Esophagus squamous epithelium (tissue), 5 donors: ENCODE measurements at places on chromosomes 13 and 19.

- peaks cover 17% of the 10 kb centered on the region for H3K36me3 ChIP-seq
- peaks cover 56% of the 10 kb centered on the region for H3K4me1 ChIP-seq
- no peak for DNase-seq
- H3K4me3 ChIP-seq: no peak overlapping the region
- H3K27ac ChIP-seq: peak overlapping the region; percentile 100
Observed at GRCh38 chr19:14510311-14511228, 7.6 kb downstream of the DNAJB1 start.

GRCh38 chr19:2127758-2128157 lies 23.6 kb downstream of the AP3D1 start:
- no peaks in the 10 kb centered on the region for H3K27me3 ChIP-seq
- H3K27ac ChIP-seq: no peak overlapping the region
- no peak for DNase-seq
- no peak overlapping the region for H3K4me3 ChIP-seq
- peaks cover 53% of the 10 kb centered on the region for H3K36me3 ChIP-seq

GRCh38 chr13:108700422-108701170 lies 71.2 kb downstream of the MYO16 start:
- H3K36me3 ChIP-seq: no peaks in the 10 kb centered on the region
- H3K4me1 ChIP-seq: no peaks in the 10 kb centered on the region
- no peaks in the 10 kb centered on the region for H3K27me3 ChIP-seq
- no peak overlapping the region for H3K27ac ChIP-seq
- H3K4me3 ChIP-seq: no peak overlapping the region

GRCh38 chr13:73742982-73743381 lies 391.2 kb downstream of the KLF12 start:
- H3K27ac ChIP-seq: no peak overlapping the region
- no peak overlapping the region for H3K4me3 ChIP-seq
- no peaks in the 10 kb centered on the region for H3K27me3 ChIP-seq
- no peak for DNase-seq
- no peaks in the 10 kb centered on the region for H3K4me1 ChIP-seq

- H3K4me1 ChIP-seq: no peaks in the 10 kb centered on the region
- H3K4me3 ChIP-seq: no peak overlapping the region
- no peak overlapping the region for H3K27ac ChIP-seq
- H3K27me3 ChIP-seq: no peaks in the 10 kb centered on the region
- H3K36me3 ChIP-seq: peaks cover 37% of the 10 kb centered on the region
- no peak for DNase-seq
Observed at GRCh38 chr19:18529782-18530181, 7.9 kb upstream of the ELL start.

DNA sequence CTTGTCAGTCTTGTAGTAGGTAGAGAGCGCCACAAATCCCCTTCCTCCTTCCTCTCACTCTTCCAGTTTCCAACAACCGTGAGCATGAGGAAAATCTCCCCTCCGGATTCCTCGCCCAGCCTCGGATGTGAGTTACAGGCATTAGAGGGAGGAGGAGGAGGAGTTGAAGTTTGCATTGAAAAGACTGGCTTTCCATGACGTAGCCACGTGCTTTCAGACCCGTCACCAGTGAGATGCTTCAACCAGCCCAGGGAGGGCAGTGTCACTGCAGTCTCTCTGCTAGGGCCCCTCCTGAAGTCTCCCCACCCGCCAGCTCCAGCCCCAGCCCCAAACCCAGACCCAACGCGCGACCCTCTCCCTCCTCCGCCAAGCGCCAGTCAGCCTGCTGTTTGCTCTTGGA lies 442 bp upstream of the FGF14 start:
- peaks cover 35% of the 10 kb centered on the region for H3K4me1 ChIP-seq
- peak overlapping the region; percentile 80 for H3K4me3 ChIP-seq
- DNase-seq: no peak
- H3K27me3 ChIP-seq: no peaks in the 10 kb centered on the region
- no peaks in the 10 kb centered on the region for H3K36me3 ChIP-seq
- H3K27ac ChIP-seq: no peak overlapping the region

- no peak for DNase-seq
- H3K36me3 ChIP-seq: no peaks in the 10 kb centered on the region
- H3K27me3 ChIP-seq: no peaks in the 10 kb centered on the region
- peaks cover 79% of the 10 kb centered on the region for H3K4me1 ChIP-seq
- peak overlapping the region; percentile 92 for H3K27ac ChIP-seq
Observed at GRCh38 chr19:19405971-19406877, 749 bp downstream of the GATAD2A start.

GRCh38 chr19:8641908-8642547 lies 11.6 kb downstream of the NFILZ start:
- no peaks in the 10 kb centered on the region for H3K4me1 ChIP-seq
- peaks cover 7% of the 10 kb centered on the region for H3K27me3 ChIP-seq
- DNase-seq: no peak
- no peak overlapping the region for H3K27ac ChIP-seq

GRCh38 chr13:99228737-99229691 lies 28.4 kb downstream of the UBAC2 start:
- no peaks in the 10 kb centered on the region for H3K36me3 ChIP-seq
- H3K4me1 ChIP-seq: no peaks in the 10 kb centered on the region
- H3K27me3 ChIP-seq: no peaks in the 10 kb centered on the region
- H3K27ac ChIP-seq: no peak overlapping the region

GRCh38 chr13:30615481-30615865 lies 2.2 kb upstream of the USPL1 start:
- H3K27ac ChIP-seq: peak overlapping the region; percentile 100
- H3K4me1 ChIP-seq: peaks cover 21% of the 10 kb centered on the region
- DNase-seq: no peak
- peak overlapping the region; percentile 66 for H3K4me3 ChIP-seq
- no peaks in the 10 kb centered on the region for H3K27me3 ChIP-seq

- no peaks in the 10 kb centered on the region for H3K4me1 ChIP-seq
- no peak overlapping the region for H3K4me3 ChIP-seq
- H3K27ac ChIP-seq: no peak overlapping the region
- H3K27me3 ChIP-seq: no peaks in the 10 kb centered on the region
- no peaks in the 10 kb centered on the region for H3K36me3 ChIP-seq
Observed at GRCh38 chr13:88675347-88675996, 1004.3 kb downstream of the SLITRK5 start.

GRCh38 chr13:37546087-37546486 lies 52.5 kb downstream of the POSTN start:
- H3K27ac ChIP-seq: no peak overlapping the region
- H3K4me3 ChIP-seq: no peak overlapping the region
- H3K4me1 ChIP-seq: no peaks in the 10 kb centered on the region
- H3K36me3 ChIP-seq: no peaks in the 10 kb centered on the region
- DNase-seq: no peak
- H3K27me3 ChIP-seq: no peaks in the 10 kb centered on the region

GRCh38 chr19:13129384-13129783 lies 11.3 kb downstream of the NACC1 start:
- no peaks in the 10 kb centered on the region for H3K27me3 ChIP-seq
- H3K4me3 ChIP-seq: no peak overlapping the region
- no peaks in the 10 kb centered on the region for H3K36me3 ChIP-seq
- no peak for DNase-seq

GRCh38 chr13:20185366-20186056 lies 7.2 kb downstream of the GJB2 start:
- H3K36me3 ChIP-seq: no peaks in the 10 kb centered on the region
- H3K4me3 ChIP-seq: no peak overlapping the region
- no peaks in the 10 kb centered on the region for H3K27me3 ChIP-seq
- no peak overlapping the region for H3K27ac ChIP-seq
- DNase-seq: no peak

DNA sequence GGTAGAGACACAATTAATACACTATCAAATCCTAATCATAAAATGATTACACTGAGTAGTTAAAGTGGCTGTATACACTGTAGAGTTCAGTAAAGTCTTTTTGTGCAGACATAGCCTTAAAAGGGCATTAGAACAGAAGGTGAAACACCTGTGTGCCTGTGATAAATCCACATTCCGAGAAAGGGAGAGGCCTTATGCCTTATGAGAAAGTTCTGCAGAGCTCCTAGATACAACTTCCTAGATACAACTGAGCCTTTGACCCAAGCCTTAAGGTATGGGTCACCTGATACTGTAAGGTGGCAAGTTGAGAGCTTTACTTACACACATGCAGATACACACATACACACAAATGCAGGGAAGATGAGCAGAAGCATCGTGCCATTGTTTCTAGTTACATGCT lies 6.3 kb downstream of the SERP2 start:
- no peak overlapping the region for H3K27ac ChIP-seq
- H3K36me3 ChIP-seq: no peaks in the 10 kb centered on the region
- no peaks in the 10 kb centered on the region for H3K27me3 ChIP-seq
- H3K4me3 ChIP-seq: no peak overlapping the region
- DNase-seq: no peak
- H3K4me1 ChIP-seq: no peaks in the 10 kb centered on the region
